ENCODE measurements at places on chromosomes 1 and 21.

GRCh38 chr1:224565611-224566406 lies 50.3 kb upstream of the CNIH3 start:
- DNase-seq: no peak

DNA sequence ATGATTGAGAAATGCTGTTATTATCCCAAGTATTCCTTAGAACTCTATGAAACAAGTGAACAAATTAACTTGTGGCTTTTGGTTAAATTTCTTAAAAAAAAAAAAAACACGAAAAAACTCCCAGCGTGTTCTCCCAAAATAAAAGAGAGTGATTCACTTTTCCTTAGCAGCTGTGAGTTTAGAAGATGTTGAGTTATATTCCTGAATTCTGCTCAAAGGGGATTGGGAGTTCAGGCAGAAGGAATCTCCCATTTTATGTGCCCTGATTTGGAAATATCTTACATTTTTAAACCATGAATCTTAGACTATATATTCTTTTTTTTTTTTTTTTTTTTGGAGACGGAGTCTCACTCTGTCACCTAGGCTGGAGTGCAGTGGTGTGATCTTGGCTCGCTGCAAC lies 34.3 kb downstream of the SMG7 start:
- no peak for DNase-seq

GRCh38 chr21:23694390-23694789 lies 1912.9 kb downstream of the MRPL39 start:
- no peak for DNase-seq

- DNase-seq: peak; percentile 25
Observed at GRCh38 chr21:33543505-33544129, 779 bp downstream of the SON start.

DNA sequence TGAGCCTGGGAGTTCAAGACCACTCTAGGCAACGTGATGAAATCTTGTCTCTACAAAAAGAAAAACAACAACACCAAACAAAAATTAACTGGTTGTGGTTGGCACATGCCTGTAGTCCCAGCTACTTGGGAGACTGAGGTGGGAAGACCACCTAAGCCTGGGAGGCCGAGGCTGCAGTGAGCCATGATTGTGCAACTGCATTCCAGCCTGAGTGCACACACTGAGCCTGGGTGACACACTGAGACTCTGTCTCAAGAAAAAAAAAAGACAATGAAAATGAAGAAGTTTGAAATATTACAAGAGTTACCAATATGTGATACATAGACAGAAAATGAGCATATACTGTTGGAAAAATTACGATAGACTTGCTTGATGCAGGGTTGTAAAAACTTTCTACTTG lies 31.9 kb downstream of the PDC start:
- DNase-seq: no peak

GRCh38 chr1:2988256-2988655 lies 33.0 kb upstream of the ACTRT2 start:
- no peak for DNase-seq

GRCh38 chr1:177660188-177660587 lies 309.7 kb downstream of the SEC16B start:
- no peak for DNase-seq

GRCh38 chr1:2180297-2181245 lies 14.0 kb downstream of the FAAP20 start:
- no peak for DNase-seq

GRCh38 chr1:15343099-15343498 lies 66.6 kb upstream of the EFHD2 start:
- no peak for DNase-seq

DNA sequence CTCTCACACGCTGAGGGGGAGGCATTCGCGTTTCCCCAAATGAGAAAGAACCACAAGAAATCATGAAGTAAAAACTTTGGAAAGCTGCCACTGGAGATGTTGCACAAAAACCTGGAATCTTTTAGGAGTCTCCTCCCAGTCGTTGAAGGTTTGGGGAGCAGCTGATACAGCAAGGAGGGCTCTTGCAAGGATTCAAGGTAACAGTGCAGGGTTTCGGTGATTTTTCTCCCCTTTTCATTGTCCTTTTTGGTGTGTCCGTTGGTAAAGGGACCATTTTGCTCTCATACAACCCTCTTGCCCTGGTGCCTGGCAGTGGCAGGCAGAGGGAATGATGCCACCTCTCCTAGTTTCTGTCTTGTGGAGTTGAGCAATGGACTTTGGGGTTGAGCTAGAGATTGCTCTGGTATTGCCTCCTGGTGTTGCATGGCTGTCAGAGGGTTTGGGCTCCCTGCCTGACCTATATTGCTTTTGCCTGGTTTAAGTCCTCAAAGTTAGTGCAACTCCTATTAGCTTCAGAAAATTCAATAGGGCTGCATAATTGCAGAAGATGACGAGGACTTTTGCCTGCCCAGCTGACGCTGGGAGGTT lies 872 bp downstream of the BRINP2 start:
- no peak for DNase-seq

GRCh38 chr1:32988665-32989064 lies 24.1 kb upstream of the RNF19B start:
- no peak for DNase-seq

DNA sequence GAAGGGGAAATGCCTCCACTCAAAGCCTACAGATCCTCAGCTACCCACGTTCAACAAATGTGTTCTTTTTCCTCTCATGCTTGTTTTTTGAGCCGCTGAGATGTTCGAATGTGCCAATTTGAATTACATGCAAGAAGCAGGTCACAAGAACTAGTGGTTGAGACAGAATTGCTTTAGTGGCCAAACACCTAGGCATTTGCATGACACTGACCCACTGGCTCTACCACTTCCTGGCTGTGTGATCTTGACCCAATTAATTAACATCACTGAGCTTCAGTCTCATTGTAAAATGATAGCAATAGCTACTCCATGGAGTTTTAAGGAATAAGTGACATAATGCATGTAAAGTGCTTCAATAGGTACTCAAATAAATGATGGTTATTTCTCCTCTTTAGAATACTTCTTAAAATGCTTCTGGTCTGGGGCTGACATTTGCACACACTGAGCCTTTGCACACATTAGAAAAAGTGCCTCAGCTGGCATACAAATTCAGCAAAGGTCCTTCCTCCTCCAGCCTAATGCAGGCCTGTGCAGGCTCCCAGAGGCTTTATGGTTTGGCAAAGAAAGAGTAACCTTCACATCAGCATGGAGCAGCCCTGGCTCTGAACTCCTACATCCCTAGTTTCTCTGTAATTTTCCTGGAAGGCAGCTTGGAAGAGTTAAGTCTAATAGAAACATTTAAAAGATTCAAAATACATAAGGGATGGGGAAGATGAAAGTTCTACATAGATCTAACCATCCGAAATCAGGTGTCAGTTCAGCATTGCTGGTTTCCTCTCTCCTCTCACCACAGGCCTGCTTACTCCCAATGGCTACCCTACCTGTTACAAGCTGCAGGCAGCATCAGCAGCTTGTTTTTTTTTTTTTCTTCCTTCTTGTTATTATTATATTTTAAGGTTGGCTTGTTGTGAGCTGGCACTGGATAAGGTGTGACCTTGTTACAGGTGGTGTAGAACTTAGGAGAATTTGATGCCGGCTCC lies 107.4 kb downstream of the TBX19 start:
- DNase-seq: no peak

- no peak for DNase-seq
Observed at GRCh38 chr1:67616394-67616985, 68.5 kb upstream of the GADD45A start.

GRCh38 chr1:20076710-20077461 lies 6.9 kb downstream of the PLA2G5 start:
- no peak for DNase-seq

GRCh38 chr1:241081473-241081872 lies 275.5 kb downstream of the RGS7 start:
- DNase-seq: no peak

- no peak for DNase-seq
Observed at GRCh38 chr1:223000632-223001031, 142.4 kb downstream of the TLR5 start.

- DNase-seq: no peak
Observed at GRCh38 chr21:45544449-45545235, 2.4 kb upstream of the SLC19A1 start.

DNA sequence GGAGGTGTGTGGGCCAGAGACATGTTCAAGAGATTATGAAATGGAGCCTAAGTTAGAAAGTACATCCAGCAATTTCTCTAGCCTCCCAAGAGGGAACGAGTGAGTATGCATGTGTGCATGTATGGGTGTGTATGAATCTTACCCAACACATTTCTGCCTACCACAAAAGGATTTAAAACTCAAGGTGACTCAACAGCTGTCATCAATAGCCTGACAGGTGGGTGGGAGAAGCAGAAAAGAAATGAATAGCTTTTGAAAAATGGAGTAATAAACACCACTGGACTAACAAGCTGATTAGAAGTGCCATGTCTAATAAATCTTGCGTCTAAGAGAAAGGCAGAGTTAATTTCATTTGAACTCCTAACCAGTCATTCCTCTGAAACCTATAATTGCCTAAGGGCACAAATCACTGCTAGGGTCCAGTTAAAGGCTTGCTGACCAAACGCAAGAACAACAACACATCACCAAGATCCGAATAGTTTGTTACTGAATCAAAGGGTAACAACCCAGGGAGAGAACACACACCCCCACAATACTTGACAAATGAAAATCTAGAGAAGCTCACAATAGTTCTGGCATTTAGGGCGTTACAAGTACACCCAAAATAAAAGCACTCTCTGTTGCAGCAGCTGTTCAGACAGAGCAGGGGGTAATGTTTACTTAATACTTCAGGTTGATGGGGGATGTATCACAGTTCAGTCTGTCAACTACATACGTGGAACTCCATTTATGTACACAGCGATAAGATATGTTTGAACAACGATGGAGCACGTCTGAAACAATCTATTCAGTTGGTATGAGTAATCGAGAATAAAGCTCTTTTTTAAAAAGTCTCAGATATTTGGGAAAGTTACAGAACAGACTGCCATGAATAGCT lies 1.4 kb downstream of the KIAA0319L start:
- DNase-seq: no peak
